ENCODE measurements at places on chromosomes 5 and 9.

GRCh38 chr9:21070171-21070571 is 7.6 kb downstream of the IFNB1 start:
- no peak for DNase-seq

- DNase-seq = no peak
Measured at GRCh38 chr5:83530193-83530592, 58.6 kb downstream of the VCAN start.

GRCh38 chr5:33260098-33260497 is 180.7 kb upstream of the TARS1 start:
- no peak for DNase-seq

DNA sequence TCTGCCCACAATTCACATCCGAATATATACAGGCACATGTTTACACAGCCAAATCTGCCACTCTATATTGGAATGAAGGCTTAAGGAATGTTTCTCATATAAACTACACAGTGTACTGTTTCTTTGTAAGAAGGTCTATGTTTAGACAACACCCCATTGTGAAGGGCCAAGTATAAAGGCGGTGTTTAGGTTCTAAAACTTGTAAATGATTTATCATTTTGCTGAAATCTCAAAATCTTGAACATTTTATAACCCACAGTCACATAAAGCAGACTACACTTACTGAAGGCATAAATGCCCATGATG is 94.0 kb downstream of the ZNF608 start:
- DNase-seq = no peak

DNA sequence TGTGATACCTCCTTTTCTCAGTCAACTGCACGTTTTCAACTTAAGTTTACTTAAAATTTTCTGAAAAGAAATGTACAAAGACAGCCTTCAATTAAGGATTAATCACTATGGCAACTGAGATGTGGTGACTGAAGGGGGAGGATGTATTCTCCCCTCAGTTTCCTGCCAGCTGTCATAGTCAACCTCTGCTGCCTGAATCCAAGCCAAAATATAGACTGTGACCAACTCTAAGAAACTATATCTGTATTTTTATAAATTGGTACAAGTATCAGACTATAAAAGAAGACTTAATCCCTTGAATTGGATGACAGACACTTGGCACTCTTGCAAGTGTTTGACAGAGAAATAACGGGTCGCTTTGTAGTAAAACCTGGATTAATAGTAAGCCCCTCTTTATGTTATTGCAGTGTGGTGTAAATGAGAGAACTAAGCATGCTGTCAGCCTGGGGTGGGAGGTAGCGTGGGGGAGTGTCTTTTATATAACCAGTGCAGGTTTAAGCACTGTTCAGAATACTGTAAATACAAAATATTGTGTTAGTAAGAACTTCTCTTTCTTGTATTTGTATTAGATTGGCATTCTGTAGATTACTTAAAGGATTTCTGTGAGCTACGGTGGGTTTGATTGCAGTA is 106.4 kb downstream of the ERCC6L2 start:
- no peak for DNase-seq

GRCh38 chr9:89879276-89879675 is 274.5 kb downstream of the GADD45G start:
- no peak for DNase-seq

DNA sequence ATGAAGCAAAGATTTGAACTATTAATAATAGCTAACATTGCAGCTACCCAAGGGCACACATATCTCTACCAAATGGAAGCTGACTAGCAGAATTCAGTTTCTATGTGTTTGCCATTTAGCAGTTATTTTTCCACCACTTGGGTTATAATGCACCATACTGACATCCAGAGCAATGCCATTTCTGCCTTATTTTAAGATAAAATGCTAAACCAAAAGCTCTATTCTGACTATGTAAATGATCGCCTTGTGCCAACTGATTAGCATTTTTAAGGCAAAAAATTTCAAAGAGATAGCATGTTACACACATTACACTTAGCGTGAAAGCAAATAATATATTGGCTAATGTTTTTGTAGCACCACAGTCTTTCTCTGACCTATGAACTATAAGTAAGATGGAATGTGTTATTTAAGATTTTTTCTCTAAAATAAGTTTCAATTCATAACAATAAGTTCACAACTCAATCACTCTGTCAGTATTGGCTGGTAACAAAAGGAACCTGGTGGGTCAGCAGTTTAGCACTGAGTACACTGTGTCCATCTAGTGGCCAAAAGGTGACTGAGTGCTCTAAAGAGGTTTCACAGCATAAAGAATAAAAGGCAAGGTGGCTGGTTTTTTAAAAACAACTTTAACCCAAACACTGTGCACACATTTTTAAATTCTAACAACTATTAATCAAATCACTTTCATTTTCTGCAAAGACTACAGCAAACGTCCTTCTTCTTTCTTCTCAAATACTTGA is 443.5 kb downstream of the PDE4D start:
- DNase-seq = no peak

DNA sequence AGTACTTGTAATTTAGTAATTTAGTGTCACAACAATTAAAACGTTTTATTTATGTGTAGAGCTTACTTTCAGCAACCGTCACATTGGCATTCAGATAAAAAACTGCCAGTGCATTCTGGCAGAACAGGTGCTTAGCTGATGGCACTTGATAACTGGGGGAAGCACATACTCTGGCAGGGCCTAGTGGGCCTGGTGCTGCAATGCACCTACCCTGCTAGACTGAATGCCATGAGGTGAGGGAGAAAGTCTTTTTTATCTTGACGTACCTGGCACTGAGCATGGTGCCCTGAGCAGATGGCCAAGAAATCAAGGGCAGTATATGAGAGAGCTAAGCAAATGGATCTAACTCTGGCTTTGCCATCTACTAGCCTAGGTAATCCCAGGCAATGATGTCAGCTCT is 280.6 kb upstream of the EFNA5 start:
- DNase-seq = no peak

DNA sequence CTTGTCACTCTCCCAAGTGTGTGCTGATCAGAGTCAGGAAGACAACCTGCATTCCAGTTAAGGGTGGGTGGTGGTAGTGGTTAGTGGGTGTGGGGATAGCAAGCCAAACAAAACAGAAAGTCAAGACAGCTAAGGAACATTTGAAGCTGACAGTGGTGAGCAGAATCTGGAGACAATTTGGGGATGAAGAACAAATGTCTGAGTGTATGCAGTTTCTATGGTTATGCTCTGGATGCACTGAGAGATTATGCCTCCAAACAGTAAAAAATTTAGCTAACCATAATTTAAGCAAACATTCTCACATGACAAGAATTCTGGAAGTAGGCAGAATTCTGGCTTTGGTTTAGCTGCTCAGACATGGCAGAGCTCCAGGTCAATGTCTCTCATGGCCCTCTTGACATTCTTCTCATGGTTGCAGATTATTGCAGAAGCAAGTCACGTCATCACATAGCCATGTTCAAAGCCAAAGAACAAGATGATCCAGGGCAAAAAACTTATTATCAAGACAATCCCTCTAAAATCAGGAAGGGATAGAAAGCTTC is 148.7 kb downstream of the LURAP1L start:
- DNase-seq = no peak

- DNase-seq = no peak
Measured at GRCh38 chr5:140342287-140342686, 4.1 kb downstream of the HBEGF start.

GRCh38 chr9:91198405-91198804 is 163.3 kb downstream of the AUH start:
- no peak for DNase-seq

GRCh38 chr9:91214867-91215266 is 146.9 kb downstream of the AUH start:
- no peak for DNase-seq

DNA sequence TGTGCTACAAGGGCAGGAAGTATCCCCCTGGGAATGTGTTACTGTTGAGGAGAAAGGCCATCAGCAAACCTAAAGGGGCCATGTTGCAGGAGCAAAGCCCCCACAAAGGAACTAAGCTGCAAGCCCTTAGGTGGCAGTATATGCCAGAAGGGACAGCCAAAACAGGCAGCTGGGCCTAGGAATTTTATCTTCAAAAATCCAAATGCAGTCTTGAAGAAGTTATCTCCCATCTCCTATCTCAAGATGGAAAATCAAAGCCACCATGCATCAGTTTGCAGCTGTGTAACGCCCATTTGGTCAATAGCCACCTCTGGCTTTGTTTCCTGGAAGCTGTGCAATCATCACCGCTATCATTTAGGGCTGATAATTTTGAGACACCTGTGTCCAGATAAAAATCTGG is 400.3 kb downstream of the ARHGEF28 start:
- no peak for DNase-seq

- no peak for DNase-seq
Measured at GRCh38 chr5:4698596-4698995, 441.5 kb upstream of the ADAMTS16 start.

DNA sequence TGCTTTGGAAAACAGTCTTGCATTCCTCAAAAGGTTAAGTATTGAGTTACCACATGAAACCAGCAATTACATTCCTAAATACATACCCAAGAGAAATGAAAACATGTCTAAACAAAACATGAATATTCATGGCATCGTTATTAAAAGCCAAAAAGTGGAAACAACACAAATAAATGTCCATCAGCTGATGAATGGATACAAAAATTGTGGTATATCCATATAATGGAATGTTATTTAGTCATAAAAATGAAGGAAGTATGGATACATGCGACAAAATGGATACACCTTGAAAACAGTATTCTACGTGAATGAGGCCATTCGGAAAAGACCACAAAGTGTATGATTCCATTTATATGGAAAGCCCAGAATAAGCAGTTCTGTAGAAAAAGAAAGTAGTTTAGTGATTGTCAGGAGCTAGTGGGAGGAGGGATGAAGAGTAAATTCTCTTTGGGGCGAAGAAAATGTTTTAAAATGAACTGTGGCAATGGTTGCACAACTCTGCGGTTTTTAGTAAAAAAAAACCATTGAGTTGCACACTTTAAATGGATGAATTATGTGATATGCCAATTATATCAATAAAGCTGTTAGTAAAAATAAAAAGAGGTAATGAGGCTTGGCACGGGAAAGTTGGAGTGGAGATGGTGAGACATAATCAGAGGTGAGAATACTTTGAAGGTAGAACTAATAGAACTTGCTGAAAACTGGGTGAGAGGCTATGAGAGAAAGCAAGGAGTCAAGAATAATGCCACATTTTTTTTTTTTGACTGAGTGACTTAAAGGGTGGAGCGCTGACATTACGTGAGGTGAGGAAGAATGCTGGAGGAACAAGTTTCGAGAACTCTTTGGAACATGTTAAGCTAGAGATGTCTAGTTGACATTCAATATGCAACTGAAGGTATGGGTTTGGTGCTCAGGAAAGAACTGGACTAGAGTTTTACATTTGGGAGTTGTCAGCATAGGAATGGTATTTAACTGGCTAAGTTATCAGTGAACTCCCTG is 194.9 kb upstream of the ZNF608 start:
- DNase-seq = no peak

- no peak for DNase-seq
Measured at GRCh38 chr5:110879675-110880074, 140.9 kb downstream of the SLC25A46 start.

GRCh38 chr9:94014920-94015319 is 59.8 kb upstream of the BARX1 start:
- DNase-seq = no peak

- no peak for DNase-seq
Measured at GRCh38 chr5:13348568-13348967, 595.9 kb downstream of the DNAH5 start.

- DNase-seq = no peak
Measured at GRCh38 chr5:97979740-97980139, 793.7 kb upstream of the RGMB start.

- DNase-seq = no peak
Measured at GRCh38 chr5:37197340-37198050, 51.7 kb downstream of the CPLANE1 start.

GRCh38 chr5:68378204-68378820 is 162.8 kb downstream of the PIK3R1 start:
- no peak for DNase-seq

Measured in stimulated activated CD4-positive, alpha-beta T cell treated with anti-CD3 and anti-CD28 coated beads, Interleukin-12 subunit alpha, Interleukin-12 subunit beta, amount 100 ng/mL, for 24 hours (primary cell).